ENCODE measurements at places on chromosomes 12 and 14.

GRCh38 chr12:59736786-59737185 is 141.0 kb downstream of the SLC16A7 start:
- no peak for DNase-seq

DNA sequence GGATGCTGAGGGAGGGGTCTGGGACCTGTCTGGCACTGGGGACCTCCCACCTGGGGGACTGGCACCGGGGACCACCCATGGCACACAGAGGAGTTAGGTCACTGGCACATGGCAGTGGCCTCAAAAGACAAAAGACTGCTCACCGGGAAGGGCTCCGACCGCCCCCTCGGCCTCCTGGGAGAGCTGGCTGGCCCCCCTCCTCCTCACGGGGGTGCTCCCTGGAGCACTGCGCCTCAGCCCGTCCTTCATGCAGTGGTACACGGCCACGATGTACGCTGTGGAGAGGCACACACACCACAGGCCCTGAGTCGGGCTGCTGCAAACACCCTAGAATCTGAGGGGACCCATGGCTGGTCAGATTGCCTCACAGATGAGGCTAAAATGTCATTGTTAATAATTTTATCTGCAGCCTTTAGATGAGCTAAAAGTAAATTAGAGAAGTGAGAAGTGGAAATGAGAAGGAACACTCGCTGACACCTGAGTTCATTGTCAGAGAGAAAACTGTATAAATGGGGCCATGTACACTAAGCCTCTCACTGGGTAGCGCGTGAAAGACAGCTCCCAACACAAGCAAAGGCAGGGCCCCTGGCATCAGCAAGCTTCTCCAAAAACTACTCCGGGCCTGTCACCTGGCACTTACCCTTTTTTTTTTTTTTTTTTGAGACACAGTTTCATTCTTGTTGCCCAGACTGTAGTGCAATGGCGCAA is 14.1 kb downstream of the P2RX2 start:
- no peak for DNase-seq

- no peak for DNase-seq
Measured at GRCh38 chr14:97113339-97113738, 316.2 kb downstream of the VRK1 start.

DNA sequence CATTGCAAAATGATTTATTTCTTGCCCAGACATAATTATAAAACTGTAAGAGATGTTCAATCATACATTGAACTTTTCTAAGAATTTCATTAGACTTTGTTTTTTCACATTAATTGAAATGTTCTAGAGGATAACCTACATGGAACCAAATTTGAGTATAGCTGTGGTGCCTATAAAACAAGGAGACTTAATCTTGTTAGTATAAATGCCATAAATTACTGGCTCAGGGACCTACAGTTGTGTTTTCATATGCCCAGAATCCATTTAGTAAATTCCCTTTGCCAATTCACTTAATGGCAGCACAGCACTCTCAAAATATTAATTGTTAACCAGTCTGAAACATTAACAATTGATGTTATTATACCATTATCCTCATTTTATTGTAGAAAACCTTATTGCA is 488.5 kb downstream of the NELL2 start:
- no peak for DNase-seq

DNA sequence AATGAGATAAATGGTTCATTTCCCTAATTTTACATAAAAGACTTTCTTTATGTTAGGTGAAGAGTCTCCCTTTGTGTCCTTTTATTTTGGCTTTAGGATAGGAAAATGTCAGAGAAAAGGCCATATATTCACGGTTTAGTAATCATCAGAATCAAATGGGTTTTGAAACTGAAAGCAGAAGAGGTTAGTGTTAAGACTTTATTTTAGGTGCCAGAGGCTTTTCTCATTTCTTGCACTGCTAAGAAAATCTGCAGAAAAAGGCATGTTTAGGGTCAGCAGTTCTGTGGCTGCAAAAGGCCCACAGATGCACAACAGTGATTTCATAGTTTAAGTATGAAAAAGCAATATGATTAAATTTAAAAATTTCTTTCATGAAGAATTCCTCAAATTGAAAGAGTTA is 80.4 kb upstream of the SINHCAF start:
- DNase-seq, result no peak

DNA sequence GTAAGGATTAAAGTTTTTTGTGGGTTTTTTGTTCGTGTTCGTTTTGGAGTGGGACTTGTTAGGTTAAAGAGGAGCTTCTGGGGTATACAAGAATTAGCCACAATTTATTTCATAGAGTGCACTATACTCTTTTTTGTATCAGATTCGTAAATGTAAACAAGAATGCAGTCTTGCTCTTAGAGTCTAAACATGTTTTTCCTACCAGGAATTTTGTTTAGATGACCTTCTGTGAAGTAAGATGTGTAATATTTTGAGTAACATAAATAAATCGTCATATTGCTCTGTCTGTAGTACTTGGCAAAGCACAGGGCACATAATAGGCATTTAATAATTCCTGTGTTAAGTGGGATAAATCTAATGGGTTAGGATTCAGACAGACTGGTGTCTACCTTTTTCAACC is 9.6 kb downstream of the CNOT2 start:
- DNase-seq, result no peak

GRCh38 chr14:41900644-41901043 is 294.0 kb downstream of the LRFN5 start:
- no peak for DNase-seq

DNA sequence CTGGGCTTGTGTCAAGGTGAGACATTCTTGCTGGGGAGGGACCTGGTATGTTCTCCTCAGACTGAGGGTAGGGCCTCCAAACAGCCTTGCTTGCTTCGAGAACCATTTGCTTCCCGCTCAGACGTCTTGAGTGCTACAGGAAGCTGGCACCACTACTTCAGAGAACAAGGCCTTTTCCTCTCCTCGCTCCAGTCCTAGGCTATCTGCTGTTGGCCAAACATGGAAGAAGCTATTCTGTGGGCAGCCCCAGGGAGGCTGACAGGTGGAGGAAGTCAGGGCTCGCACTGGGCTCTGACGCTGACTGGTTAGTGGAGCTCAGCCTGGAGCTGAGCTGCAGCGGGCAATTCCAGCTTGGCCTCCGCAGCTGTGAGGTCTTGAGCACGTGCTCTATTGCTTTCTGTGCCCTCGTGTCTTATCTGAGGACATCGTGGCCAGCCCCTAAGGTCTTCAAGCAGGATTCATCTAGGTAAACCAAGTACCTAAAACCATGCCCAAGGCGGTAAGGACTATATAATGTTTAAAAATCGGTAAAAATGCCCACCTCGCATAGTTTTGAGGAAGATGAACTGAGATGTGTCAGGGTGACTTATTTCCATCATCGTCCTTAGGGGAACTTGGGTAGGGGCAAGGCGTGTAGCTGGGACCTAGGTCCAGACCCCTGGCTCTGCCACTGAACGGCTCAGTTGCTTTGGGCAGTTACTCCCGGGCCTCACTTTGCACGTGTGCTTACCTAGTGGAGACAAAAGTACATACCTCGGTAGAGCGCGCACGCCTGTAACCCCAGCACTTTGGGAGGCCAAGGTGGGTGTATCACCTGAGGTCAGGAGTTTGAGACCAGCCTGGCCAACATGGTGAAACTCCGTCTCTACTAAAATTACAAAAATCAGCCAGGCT is 4.3 kb downstream of the GAPDH start:
- DNase-seq, result no peak

DNA sequence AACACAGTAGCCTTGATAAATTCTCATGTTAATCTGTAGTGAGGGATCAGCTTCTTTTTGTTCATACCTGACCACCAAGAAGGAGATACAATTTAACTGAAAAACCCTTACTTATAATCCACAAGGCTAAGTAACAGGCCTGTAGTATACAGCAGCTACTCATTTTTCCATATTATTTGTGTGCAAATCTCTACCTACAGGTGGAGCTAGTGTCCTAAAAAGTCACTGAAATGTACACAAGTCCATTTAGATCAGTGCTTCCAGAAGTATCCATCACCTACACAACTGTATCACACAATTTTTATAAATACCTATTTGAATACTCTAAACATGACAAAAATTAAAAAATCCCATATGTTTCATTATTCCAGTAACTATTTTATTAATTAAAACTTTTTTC is 173.2 kb downstream of the SLC35F4 start:
- no peak for DNase-seq

DNA sequence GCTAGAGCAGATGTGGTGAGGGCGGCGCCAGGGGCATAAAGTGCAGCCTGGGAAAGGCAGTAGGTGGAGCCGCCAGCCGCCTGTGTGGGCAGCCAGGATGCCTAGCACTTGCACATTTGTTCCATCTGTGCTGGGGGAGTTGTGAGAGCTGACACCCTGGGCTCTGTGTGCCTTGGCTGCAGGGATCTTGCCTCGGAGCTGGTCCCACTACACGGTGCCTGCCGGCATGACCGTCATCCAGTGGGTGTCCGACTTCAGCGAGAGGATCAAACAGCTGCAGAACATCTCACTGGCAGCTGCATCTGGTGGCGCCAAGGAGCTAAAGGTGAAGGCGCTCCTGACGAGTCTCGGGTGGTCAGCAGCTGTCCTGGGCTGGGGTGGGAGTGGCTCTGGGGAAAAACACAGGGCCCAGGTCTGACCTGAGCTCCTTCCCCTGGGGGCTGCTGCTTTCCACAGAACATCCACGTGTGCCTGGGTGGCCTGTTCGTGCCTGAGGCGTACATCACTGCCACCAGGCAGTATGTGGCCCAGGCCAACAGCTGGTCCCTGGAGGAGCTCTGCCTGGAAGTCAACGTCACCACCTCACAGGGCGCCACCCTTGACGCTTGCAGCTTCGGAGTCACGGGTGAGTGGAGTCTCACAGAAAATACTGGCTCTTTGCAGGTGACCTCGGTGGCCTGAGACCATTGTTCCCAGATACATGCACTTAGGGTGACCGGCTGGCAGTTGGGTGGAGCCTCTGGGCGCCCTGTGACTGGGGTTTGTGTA is 37.4 kb downstream of the HSP90AA1 start:
- no peak for DNase-seq

DNA sequence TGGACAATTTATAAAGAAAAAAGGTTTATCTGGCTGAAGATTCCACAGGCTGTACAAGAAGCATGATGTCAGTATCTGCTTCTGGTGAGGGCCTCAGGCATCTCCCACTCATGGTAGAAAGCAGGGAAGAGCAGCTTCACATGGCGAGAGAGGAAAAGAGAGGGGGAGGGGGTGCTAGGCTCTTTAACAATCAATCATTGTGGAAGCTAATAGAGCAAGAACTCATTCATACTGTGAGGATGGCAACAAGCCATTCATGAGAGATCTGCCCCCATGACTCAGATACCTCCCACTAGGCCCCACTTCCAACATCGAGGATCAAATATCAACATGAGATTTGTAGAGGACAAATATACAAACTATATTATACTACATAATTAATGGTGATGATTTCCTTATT is 361.9 kb upstream of the FAR2 start:
- no peak for DNase-seq

- DNase-seq, result no peak
Measured at GRCh38 chr14:24329073-24329663, 5.7 kb downstream of the ADCY4 start.

- no peak for DNase-seq
Measured at GRCh38 chr14:34348592-34348991, 113.4 kb downstream of the SPTSSA start.

GRCh38 chr14:71107921-71108320 is 200.7 kb downstream of the PCNX1 start:
- no peak for DNase-seq

DNA sequence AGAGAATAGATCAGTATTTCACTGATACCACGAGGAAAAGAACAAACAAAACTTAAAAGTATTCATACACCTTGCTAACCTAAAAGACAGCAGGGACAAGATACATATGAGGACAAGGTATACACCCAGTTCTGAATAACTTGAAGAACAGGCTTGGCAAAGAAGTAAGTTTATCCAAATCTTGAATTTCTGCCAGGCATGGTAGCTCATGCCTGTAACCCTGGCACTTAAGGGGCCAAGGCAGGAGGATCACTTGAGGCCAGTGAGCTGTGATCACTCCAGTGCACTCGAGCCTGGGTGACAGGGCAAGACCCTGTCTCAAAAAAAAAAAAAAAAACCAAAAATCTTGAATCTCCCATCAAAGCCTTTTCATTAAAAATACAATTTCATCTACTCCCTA is 25.0 kb downstream of the EIF2S1 start:
- no peak for DNase-seq

DNA sequence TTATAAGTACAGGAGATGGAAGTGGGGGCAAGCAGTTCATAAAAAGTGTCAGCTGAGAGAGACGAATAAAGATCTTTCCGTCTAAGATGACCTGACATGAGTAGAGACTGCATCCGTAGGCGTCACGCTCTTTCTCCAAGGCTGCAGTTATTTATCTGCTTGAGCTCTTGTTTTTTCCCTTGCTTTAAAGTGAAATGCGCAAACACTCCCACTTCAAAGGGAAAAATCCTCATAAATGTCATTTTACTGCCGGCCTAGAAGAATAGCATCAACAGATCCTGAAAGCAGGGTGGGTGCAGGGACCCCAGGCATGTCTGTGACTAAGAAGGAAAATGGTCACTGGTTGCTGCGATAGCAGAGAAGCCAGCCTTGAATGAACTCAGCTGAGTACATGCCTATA is 647.4 kb downstream of the MED13L start:
- DNase-seq, result no peak

DNA sequence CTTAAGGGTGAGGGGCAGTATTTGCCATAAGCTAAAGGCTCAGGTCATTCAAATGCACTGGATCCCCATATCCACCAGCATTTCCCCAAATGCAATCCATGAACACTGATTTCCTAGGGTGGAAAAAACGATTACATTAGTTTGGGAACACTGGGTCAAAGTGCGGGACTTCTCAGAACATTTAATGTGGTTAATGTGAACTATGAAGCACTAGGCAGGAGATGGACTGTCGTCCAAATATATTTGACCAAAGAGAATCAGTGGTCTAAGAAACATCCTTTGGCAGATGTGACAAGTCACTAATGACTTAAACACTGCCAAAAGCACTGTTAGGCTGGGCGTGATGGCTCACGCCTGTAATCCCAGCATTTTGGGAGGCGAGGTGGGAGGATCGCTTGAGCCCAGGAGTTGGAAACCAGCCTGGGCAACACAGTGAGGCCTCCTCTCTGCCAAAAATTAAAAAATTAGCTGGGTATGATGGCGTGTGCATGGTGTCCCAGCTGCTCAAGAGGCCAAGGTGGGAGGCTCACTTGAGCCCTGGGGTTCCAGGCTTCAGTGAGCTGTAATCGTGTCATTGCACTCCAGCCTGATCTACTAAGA is 205.4 kb downstream of the CALM1 start:
- DNase-seq, result no peak

GRCh38 chr14:95500772-95501401 is 15.6 kb downstream of the SYNE3 start:
- DNase-seq, result no peak

DNA sequence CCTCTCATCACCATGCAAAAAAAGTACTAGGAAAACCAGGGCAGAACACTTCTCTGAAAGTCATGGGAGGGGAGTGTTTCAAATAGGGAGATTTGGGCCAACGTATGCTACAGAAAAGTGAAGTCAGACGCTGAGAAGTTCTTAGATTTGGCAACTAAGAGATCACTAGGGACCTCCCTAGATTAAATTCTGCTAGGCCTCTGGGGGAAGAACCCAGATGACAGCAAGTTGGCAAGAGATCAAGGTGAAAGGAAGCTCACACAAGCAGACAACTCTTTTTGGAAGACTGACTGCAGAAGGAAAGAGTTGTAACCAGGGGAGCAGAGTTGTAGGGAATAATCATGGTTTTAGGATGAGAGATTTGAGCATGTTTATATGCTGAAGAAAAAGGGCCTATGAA is 20.7 kb downstream of the IQSEC3 start:
- no peak for DNase-seq

- DNase-seq, result peak; percentile 41
Measured at GRCh38 chr12:66860752-66861750, 182.2 kb upstream of the GRIP1 start.
